ENCODE measurements at places on chromosomes 2 and 18.

GRCh38 chr2:179533875-179534274 lies 269.2 kb upstream of the SESTD1 start:
- DNase-seq, result no peak

- DNase-seq, result no peak
Measured at GRCh38 chr18:58315739-58316215, 271.8 kb downstream of the NEDD4L start.

DNA sequence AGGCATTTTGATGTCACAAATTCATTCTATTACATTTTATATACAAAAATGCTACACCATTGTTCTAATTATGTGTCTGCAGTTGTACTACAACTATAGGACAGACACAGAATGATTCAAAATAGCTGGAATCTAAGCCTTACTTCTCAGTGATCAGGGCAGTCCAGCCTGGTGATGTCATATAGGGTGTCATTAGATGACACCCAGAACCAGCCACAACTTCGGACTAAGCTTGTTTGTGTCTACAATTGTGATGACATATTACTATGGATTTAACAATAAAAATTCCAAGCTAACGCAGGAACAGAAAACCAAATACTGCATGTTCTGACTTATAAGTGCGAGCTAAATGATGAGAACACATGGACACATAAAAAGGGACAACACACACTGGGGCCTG lies 31.0 kb downstream of the M1AP start:
- no peak for DNase-seq

GRCh38 chr2:18845854-18846445 lies 256.6 kb upstream of the NT5C1B start:
- no peak for DNase-seq

DNA sequence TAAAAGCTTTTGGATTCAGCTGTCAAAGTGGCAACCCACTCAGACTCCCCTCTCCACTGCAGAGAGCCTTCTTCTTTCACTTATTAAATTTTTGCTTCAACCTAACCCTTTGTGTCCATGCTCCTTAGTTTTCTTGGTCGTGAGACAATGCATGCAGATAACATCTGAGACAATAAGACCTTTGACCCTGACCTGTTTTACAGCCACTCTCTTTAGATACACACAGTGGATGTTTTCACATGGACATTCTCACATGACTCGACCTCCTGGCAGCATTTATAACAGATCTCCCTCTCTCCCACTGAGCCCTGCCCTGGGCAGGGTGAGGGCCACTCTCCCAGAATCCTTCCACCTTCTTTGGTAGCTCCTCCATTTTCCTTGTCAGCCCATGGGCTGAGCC lies 30.4 kb upstream of the IL36G start:
- DNase-seq, result no peak

- no peak for DNase-seq
Measured at GRCh38 chr2:165113414-165113813, 90.4 kb downstream of the SCN3A start.

DNA sequence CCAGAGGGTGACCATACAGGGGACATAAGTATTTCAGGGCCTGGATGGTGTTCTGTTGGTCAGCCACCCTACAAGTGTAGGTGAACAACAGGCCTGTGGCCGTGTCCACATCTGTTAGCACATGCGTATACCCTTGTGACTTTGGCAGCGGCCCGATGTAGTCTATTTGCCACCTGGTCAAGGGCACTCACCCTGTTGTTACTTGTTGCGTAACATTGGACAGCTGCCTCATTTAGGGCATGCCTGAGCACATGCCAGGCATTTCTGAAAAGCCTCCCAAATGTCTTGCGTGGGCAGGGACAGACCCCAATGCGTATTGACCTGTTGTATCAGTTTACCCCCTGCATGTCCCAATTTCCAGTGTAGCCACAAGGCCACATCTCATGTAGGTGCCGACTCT lies 235.0 kb downstream of the MBD5 start:
- DNase-seq, result no peak

DNA sequence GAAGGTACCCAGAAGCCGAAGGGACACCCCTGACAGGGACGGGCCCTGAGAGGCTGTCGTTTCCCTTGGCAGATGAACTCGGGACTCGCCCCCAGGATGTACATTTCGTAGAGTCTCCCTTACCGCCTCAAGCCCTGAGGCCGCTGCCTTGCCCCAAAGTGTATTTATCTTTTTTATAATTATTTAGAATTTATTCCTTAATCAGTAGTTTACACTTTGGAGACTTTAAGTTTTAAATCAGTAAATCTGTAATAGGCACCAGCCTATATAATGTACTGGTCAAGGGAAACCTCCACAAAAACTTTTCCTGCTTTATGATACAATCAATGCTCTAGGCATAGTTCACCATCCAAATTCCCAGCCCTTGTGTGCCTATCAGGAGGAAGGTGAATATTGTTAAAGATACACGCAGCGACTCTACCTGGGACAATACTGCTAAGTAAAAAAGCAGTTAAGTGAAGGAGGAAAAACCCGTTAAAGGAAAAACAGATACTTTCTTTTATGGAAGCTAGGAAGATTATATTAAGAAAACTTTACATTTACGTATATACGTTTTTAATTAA lies 848 bp downstream of the VRK2 start:
- no peak for DNase-seq

DNA sequence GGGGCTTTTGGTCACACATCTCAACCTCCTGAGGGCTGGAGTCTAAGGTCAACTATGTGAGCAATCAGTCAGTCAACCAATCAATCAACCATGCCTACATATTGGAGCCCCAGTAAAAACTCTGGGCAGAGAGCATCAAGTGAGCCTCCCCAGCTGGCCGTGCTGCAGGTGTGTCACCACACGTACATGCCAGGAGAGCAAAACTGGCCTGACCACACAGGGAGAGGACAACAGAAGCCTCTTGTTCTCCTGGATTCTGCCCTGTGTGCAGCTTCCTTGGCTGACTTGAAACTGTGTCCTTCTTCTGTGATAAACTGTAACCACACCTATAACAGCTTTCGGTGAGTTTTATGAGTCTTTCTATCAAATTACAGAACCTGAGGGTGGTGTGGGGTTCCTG lies 25.9 kb downstream of the GPR35 start:
- no peak for DNase-seq

GRCh38 chr2:97210325-97210724 lies 97.4 kb downstream of the ANKRD36 start:
- DNase-seq, result no peak

DNA sequence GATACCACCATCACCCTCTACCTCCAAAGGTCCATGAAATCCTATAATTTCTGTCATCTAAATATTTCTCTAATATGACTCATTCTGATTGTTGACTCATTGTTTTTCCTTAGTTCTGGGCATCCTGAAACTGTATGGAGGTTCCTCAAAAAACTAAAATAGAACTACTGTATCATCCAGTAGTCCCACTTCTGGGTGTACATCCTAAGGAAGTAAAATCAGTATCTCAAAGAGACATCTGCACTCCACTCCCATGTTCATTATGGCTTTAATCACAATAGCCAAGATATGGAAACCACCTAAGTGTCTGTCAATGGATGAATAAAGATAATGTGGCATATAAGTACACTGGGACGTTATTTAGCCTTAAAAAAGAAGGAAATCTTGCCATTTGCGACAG lies 125.8 kb upstream of the MYO3B start:
- no peak for DNase-seq

DNA sequence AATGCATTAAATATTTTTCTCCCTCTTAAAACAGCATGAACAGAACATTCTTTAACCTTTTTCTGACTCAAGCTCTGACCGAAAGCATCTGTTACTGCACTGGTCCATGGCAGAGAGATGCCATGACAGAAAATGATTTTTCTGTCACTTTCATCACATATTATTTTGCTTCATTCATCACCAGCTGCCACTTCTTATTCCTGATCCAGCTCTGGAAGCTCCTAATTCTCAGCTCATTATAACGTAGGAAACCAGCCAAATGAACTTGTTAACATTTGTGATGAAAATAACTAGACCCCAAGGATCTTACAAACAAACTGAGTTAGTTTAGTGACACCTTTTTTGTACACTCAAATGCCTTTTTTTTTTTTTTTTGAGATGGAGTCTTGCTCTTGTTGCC lies 7.6 kb upstream of the CFLAR start:
- DNase-seq, result no peak

DNA sequence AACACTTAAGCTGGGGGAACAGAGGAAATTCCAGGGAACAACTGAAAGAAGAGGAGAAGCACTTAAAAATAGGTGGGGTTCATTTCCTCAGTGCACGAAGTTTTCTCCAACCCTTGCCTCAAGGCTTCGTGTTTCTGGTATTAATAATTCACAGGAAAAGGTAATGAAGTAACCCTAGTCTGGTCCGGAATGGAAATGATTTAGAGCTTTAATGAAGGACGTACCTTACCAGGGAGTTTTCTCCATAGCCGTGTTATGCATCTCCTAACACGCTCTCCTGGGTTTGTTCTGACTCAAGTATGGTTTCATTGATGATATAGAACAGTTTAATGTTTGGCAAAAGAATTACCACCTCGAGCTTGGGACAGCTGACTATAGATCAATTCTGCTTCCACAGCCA lies 214.2 kb downstream of the MTX2 start:
- no peak for DNase-seq

DNA sequence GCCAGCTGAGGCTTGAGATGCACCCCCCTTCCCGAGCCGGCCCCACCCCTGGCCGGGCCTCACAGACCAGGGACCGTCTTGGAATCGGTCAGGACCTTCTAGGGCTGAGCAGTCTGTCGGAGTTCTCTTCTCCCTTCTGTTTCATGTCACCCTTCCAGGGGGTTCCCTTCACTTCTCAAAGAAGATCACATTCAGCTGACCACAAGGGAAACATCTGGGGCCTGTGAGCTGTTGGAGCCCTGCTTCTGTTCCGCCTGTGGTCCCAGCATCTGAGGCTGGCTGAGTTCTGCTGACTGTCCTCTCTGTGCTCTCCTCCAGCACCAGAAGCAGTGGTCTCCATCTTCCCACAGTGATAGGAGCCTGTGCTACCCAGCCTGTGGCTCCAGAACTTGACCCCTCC lies 106.5 kb downstream of the SEPTIN10 start:
- DNase-seq, result no peak

- DNase-seq, result no peak
Measured at GRCh38 chr2:178523596-178524134, 43.4 kb downstream of the PLEKHA3 start.

- no peak for DNase-seq
Measured at GRCh38 chr2:230893841-230894781, 29.4 kb downstream of the ITM2C start.

- DNase-seq, result no peak
Measured at GRCh38 chr2:142865924-142866323, 11.5 kb upstream of the KYNU start.

- DNase-seq, result no peak
Measured at GRCh38 chr2:137838255-137839092, 125.8 kb upstream of the HNMT start.

DNA sequence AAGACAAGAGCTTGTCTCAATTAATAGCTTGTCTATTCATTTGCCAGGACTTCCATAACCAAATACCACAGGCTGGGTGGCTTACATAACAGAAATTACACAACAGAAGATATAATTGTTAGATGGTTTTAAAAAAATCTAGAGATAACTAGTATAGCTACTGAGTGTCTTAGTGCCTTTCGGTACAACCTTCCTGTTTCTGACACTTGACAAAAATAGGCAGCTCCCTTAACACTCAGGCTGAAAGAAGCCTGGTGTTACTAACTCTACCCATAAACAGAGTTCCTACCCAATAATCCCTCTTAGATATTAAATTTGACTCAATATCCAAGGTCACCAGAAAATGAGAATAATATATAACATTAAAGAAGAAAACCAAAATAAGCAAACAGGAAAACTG lies 129.7 kb downstream of the BARD1 start:
- DNase-seq, result no peak

DNA sequence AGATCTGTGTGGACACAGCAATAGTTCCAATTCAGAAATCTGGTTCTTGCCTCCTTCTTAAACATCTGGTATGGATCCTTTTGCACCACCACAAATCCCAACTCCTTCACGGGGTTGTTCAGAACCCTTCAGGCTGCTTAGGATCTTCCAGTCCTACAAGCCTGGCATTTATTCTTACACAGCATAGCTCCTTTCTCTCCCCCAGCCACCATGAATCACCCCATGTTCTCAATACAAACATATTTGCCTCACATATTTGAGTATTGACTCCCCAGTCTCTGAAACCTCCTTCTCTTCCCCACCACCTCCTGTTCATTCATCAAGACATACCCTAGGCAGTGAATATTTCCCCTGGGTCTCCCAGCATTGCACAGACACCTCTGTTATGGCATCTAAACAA lies 155.2 kb downstream of the ALK start:
- no peak for DNase-seq

DNA sequence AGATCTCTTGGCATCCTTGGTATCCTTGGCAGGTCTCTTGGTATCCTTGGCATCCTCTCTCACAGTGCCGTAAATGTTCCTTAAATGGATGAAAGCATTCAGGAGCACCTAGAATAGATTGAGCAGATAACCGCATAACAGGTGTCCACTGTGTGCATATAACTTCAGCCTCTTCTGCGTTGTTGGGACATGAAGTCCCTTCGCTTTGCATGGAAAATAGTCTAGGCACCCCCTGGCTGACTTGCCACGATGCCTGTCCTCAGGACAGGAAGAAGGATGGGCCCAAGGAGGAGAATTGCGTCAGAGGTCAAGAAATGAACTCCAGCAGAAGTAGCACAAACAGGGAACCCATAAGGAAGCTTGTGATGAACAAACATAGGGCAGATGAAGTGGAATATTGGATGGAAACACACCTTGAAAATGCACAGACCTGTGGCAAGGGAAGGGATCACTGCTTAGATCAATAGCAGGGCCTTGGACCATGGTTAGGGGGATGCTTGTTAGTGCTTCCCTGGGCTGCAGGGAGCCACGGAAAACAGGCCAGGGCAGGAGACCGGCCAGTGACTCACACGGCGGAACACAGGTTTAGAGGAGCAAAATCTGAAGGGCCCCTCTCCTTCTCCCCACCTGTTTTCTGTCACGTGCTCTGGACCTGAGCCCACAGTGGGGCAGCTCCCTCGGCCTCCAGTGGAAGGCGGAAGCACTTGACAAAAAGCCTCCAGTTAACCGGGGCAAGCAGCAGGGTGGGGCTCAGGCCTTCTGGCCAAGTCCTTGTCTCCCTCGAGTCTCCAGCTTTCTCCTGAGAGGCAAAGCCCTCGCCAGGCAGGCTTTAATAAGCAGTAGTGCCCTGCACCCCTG lies 99.2 kb upstream of the ASAP2 start:
- DNase-seq, result no peak

GRCh38 chr18:48943736-48944527 lies 6.8 kb downstream of the SMAD7 start:
- DNase-seq, result no peak

DNA sequence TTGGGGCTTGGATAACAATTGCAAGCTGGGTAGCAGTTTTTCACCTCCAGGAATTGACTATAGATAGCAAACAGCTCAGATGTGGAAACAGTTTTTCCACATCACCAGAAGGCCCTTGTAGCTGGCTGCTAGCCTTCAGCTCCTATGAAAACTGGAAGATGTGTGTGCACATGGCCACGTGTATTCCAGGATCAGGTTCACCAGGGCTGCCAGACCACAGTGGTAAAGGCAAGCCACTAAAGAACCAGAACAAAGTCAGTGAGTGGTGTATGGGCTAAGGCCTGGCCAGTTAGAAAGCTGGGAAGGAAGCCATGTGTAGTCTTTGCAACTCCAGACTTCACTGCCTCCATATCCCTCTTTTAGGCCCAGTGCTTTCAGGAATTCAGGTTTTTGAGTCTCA lies 12.9 kb downstream of the LRRTM1 start:
- DNase-seq, result no peak

All from activated T-cell treated with anti-CD3 and anti-CD28 coated beads, Interleukin-2, amount 50 U/mL, for 72 hours (primary cell).